ENCODE measurements at places on chromosomes 3 and 15.

DNA sequence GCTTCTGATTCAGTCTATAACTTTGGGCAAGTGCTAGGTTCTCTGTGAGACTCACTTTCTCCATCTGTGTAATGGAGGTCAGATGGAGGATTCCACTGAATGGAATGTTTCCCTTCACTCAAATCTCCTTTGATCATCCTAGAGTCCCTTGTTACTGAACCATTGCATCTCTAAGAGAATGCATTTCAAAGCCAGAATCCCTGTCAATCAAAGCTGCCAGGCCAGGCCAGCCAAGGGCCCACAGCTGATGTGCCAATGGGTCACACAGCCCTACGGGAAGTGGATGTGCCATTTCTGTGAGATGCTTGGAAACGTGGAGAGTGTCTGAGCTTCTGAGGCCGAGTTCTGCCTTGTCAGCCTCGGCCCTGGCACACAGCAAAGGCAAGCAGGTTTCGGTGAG, 32.4 kb downstream of the SCN5A start:
- DNase-seq = no peak

DNA sequence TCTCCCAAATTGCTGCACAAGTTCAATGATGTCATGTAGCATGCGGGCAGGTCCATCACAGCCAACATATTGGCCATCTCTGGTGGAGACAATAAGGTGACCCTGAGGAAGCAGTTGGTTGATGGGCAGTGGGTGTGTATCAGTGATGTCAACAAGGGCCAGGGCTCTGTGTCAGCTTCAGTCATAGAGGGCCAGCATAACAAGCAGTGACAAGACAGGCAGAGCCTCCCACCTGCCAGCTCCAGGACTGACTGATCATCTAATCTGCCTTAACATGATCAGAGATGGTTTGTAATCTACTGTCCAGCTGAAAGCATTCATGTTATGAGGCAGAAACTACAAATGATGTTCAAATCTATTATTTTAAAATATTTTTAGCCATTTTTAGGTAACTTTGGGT, 62.3 kb downstream of the GLB1 start:
- no peak for DNase-seq

DNA sequence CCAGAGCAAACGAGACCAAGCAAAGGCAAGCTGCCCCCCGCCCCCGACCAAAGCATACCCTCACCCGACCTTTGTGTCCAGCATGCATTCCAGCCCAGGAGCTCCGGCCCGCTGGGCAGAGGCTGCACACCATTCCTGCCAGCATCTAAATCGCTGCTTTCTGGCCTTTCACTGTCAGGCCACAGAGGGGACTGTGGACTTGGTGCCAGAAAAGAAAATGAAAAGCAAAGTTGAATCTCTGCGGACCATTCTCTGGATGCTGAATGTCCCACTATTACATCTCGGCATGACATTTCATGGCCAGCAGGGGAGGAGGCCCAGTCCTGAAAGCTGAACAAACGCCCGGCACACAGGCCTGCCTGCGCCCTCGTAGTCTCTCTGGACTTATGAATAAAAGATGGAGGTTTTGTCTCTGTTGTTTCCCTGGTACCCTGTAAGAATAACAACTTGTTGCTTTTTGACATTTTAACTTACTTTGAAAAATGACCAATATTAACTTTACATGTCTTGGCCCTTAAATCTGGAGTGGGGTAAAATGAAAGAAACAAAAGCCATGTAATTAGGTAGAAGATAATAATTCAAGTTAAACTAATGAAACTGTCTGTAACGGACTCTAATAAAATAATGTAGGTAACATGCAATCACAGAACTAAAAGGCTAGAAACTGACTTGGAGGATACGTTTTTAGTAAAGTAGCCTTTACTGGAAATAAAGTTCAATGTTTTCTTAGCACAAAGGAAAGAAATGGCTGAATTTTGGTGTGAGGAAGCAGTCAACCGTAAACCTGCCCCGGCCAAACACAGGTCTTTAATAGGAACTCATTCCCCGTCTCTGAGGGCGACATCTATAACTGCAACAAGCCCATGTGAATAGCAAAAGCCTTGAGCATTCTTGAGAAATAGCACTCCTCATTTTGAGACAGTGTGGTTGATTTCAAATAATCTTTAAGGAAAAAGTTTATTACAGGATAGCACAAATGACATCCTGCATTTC, 12.7 kb downstream of the IL17RD start:
- no peak for DNase-seq

DNA sequence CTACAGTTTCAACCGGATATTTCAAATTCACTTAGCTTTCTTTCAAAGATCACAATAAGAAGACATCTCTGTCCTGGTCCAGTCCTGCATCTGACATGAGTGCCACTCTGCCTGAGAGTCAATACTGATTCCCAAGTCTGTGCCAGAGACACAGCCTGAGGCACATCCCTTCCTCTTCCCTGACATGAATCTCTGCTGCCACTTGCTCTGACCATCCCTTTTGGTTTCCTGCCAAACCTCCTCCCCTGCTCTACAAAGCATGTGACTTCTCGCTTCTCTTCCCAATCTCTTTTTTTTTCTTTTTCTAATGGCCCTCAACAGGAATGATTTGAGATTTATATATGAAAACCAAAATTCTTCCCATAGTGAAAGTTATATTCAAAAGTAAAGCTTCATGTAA, 117.9 kb downstream of the MECOM start:
- DNase-seq = no peak

DNA sequence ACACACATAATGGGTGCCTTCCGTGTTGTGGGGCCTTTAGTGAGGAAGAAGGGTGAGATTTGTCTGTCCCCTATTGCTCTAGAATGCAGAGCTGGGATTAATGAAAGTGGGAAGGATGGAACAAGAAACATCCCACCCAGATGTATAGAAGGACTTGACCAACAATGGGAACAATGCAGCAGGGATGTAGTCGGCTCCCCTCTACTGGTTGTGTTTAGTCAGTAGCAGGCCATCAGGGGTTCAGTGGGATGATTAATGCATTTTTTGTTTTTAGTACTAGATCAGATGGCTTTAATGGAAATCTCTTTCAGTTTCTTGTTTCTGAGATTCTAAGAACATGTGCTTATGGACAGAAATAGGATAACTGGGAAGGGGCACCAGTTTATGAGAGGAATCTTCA, 156.0 kb upstream of the ROPN1 start:
- DNase-seq = no peak

- DNase-seq = no peak
Observed at GRCh38 chr3:107347751-107348150, 29.5 kb upstream of the CCDC54 start.

DNA sequence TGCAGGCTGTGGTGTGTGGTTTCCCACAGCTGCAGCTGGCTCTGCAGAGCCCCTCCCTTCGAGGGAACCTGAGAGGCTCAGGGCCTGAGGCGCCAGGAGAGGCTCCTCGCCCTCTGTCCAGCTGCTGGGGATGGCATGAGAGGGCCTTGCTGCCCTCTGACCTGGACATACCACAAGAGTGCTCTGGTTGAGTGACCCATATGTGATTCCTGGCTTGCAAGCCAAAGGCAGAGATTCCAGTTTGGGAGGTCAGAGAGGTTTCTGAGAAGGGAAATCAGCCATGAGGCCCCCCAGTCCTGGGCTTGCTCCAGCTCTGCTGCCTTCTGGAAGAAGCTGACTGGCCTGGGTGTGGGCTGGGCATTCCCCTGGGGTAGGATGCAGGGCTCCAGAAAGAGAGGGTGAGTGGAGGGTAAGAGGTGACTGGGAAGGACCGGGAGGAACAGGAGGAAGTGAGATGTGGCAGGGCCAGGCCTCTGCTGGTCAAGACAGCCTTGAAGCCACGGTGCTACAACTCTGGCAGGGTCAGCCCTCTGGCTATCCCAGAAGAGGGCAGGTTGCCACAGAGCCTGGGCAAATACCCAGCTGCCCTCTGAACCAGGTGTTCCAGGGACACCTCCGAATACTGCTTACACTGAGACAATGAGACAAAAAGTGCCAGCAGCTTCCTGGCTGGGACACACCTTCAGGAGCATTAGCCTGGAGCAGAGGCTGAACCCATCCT, 16.0 kb upstream of the SRP14 start:
- peak; percentile 60 for DNase-seq

DNA sequence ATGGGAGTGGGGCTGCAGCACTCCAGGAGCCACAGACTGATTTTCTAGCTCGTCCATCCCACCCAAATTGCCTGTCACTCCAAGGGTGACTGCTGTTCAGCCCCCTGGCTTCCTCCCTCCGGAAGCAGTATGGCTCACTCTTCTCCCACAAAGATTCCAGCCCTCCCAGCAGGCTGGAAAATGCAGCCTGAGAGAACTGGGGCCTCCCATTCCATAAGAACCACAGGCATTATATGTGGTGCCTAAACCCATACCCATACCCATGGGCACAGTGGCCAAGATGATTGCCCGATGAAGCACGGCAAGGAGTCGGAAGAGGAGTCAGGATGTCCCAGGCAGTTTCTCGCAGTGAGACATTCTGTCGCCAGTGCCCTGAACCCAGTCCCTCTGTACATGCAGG, 6.0 kb upstream of the VILL start:
- no peak for DNase-seq

DNA sequence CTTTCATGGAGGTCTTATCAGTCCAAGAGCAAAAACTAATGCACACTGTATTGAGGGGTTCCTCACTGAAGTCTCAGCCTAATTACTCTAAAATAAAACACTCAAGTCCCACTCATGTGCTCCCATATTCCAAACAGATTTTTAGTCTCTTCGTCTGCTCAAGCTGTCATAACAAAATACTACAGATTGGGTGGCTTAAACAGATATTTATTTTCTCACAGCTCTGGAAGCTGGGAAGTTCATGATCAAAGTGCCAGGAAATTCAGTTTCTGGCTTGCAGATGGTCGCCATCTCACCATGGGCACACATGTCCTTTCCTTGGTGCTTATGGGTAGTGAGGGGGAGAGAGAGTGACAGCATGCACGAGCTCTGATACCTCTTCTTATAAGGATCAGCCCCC, 147.5 kb downstream of the ANXA2 start:
- DNase-seq = no peak

- DNase-seq = no peak
Observed at GRCh38 chr15:41892621-41893421, 1.0 kb downstream of the SPTBN5 start.

DNA sequence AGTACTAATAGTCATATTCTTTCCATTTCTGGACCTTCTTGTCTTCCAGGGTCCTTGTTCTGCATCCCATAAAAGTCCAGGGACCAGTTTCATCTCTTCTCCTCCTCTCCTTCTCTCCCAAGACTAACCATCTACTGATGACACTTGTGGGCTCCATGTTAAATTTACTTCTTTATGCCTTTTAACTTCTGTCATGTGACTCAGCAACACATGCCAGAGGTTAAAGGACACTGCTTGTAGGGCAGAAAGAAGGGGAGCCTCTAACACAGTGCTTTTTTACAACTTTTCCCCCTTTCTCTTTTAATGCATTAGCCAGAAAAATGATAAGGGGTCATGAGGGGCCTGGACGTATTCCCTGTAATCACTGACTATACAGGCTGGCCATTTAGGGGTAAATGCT, 10.0 kb downstream of the SH3GL3 start:
- DNase-seq = no peak

GRCh38 chr3:90184861-90185260, 1077.4 kb downstream of the EPHA3 start:
- peak; percentile 60 for DNase-seq

DNA sequence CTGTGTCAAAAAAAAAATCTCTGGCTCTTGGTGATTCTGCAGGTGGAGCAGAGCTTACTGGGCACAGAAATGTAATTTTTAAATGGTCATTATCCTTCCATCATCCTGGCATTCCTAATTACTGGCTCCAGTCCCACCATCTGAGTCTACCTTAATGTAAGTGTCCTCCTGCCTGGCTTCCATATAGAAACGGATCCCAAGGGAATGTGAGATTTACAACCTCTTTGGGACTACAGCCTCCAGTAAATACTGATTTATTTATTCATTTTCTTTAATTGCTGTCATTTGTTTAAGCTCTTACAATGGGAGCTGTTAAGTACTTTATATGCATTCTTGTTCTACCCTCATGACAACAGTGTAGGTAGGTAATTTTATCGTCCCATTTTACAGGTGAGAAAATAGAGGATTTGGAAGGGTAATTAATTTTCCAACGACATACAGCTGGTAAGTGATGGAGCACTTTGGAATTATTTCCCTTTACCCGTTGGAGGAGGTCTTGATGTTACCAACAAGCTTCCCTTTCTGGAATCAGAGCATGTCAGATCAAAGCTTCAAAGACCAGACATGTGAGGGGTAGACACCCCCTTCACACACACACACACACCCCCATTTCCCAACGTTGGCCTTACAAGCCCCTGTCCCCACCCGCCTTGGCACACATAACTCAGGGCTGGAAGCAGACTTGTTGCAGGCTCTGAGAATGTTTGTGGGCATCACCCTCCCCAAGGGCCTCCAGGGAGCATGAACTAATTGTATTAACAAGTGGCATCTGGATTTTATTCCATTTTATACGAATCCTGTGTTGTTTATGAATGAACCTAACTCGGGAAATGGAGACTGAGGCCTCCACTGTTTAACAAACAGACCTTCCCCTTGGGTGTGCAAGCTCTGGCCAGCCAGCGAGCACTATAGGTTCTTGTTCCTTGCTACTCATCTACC, 116.9 kb downstream of the ALDH1A2 start:
- DNase-seq = no peak

GRCh38 chr15:70159001-70159712, 61.4 kb upstream of the TLE3 start:
- peak; percentile 55 for DNase-seq

DNA sequence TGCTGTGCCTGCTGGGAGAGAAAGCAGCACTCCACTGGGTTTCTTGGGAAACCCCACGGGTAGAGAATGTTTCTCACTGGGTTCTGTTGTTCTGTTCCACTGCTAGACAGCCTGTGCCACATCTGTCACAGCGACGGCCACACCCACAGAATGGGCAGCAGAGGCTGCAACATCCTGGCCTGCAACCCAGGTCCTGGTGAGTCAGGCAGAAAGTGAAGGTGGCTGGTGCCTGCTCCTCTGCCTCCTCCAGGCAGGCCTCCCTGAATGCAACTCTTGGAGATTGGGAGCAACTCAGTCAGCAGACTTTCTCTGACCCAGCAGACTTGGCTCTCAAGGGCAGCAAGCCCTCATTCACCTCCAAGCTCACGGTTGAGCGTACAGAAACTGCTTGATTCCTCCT, 13.0 kb downstream of the C3orf18 start:
- no peak for DNase-seq

DNA sequence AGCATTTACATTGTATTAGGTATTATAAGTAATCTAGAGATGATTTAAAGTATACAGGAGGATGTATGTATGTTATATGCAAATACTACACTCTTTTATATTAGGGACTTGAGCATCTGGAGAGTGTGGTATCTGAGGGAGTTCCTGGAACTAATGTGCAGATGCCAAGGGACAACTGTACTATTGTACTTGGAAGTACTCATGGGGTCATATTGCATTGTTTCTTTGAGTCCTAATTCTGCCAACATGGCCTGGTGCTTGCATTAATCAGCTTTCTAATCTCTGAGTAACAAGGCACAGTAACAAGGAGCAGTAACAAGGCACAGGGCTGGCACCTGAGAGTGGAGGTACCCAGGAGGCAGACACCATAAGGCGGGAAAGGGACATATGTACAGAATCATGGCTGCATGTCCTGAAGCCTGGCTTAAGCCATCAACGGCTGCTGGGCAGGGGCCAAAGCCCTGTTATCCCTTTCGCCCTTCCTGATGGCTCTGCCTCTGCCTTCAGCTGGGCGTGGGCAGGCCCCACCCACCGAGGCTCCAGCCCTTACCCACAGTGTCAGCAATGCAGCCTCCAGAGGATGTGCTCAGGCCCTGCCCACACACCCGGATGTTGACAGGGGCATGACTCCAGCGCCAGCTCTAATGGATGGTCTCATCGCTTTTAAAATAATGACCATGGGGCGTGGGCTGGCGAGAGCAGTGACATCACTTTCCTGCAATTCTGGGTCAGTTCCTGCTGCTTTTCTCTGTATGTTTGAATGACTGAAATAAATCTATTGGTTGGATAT, 22.9 kb downstream of the CEMIP start:
- peak; percentile 81 for DNase-seq

Data from suppressor macrophage treated with lipopolysaccharide for 1 hour (primary cell).